Astrocyte of the spinal cord (primary cell): ENCODE measurements at places on chromosomes 3 and 15.

DNA sequence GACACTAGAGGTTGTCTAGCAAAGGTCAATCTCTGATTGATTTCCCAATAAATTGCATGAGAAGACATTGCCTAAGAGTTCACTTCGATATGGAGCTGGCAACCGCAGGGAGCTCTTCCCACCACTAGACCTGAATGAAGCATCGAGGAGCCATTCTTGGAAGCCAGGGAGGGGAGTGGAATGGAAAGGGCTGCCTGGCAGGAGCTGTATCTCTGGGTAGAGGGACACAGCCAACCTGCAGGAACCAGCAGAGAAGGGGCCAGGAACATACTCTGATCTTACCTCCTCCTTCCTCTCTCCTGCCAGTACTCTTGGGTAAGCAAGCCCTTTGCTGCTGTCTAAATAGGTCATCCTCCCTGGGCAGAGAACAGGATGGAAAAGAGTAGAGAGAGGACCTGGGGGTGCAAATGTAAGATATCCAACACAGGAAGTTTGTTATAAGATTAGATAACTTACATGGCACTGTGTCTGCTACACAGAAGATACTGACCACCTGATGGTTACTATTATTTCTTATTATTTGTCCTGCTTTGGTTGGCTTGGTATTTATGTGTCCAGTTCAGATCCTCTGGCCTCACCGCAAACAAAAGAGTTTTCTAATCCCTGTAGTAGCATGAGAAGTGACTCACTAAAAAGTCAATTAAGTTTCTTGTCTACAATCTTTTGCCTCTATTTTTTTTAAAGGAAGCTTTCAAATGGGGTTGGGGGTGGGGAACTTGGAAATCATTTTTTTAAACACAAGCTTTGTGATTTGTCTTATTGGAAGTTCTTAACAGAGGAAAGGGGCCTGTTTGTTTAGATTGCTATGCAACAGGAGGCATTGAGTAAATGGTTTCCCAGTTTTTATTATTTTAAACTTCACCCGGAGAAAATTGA is 156.7 kb upstream of the TSC22D2 start:
- peak; percentile 86 for DNase-seq

- DNase-seq, result no peak
Measured at GRCh38 chr15:63192619-63193206, 3.3 kb downstream of the RAB8B start.

DNA sequence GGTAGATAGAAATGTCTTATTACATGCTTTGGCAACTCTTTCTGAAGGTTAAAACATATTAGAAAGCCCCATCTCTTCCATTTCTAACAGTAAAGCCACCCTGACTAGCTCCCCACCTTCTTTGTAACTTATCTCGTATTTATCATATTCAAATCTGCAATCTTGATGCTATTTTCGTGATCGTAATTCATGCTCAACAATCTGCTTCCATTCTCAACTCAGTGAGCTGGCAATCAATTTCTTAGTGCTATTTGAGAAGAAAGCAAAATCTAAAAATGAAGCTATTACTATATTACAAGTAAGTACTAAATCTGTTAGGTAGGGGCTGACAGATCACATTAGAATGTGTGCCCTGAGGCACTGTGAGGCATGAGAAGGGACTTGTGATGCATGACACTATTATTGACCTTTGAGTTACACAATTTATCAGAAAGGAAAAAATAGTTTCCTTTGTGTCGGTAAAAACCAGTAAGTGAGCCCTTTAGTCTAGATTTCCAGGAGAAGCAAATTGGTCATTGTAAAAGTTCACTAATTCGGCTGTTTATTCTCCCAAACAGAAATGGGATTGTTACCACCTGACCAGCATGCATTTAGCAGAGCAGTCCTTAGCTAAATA is 379.7 kb upstream of the CNTN6 start:
- DNase-seq, result no peak

- no peak for DNase-seq
Measured at GRCh38 chr15:56943403-56943802, 25.0 kb downstream of the TCF12 start.

DNA sequence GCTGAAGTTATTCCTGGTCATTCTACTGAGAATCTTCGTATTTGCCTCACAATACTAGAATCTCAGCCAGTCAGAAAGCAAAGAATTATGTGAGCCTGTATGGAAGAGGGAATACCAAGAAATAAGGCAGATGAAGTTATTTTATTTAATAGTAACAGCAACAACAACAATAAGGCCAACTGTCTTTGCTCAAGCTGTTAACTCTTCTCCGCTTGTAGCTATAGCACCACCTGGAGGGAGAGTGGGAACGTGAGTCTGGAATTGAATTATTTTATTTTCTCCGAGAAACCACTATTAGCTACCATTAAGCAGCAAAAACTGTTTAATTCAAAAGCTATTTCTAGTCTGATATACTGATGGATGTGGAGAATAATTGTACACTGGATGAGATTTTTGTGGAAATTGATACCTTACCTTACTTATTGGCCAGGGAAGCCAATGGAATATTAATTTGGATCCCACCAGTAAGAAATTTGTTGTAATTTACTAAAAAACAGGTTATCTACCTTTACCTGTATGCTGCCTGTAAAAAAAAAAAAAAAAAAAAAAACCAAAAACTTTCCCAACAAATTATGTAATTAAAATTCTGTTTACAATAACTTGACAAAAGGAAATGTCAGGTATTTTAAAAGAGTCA is 50.1 kb downstream of the CALML4 start:
- peak; percentile 72 for DNase-seq

DNA sequence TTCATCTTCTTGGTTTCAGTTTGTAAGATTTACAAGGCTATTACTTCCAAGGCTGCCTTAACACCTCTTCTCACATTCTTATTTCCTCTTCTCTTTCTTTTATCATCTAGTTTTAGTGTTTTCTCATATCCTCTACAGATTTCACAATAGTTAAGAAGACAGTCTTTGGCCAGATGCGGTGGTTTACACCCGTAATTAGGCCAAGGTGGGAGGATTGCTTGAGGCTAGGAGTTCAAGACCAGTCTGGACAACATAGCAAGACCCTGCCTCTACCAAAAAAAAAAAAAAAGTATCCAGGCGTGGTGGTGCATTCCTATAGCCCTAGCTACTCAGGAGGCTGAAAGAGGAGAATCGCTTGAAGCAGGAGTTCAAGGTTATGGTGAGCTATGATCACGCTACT is 3.5 kb upstream of the ALDH1A2 start:
- no peak for DNase-seq

DNA sequence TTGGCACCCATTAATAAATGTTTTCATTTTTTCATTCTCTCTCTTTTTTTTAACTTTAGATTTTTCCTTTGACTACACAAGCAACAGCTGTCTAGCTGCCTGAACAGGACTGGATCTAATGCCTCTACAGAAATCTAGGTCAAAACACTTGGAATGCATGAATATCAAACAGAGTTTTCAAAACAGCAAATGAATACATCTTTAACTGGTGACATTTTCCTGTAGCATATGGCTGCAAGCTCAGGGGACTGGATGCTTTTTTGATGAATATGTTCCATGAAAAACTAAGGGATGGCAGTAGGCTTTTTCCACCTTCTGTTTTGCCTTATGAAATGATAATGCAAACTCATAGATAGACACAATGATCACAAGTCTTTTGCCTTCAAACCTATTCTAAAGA is 661.7 kb downstream of the MCTP2 start:
- DNase-seq, result no peak

DNA sequence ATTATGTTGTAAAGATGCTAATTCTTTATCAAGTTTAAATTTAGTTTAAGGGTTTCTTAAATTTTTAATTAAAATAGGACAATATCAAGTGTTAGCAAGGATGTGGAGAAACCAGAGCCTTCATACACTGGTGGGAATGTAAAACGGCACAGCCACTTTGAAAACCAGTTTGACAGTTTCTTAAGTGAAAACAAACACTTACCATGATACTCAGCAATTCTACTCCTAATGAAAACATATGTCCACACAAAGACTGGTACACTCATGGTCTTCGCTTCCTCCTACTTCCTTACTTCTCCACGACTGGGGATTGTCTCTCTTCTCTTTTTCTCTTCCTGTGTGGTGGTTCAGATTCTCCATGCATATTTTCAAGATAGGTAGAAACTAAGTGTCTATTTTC is 9.2 kb downstream of the SKIC8 start:
- DNase-seq, result no peak

DNA sequence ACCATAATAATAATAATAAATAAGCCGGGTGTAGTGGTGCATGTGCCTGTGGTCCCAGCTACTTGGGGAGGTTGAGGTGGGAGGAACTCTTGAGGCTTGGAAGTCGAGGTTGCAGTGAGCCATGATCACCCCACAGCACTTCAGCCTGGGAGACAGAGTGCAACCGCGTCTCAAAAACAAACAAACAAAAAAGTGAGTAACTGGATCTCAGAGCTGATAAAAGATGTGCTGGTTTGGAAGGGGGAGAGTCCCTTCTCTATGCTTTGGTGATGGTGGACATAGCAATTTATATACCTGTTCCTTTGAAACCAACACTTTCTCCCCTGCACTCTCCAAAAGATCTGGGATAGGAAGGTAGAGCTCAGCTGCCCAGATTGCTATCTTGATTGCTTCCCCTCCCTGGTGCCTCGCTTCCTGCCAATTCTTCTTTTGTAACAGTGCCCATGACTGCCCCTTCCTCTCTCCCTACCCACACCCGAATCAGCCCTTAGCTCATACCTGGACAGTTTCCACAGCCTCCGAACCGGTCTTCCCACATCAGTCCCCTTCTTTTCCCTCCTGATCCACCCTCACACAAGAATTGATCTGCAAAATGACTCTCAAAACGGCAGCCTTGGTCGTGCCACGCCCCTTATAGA is 55.1 kb upstream of the UBE2E1 start:
- no peak for DNase-seq

DNA sequence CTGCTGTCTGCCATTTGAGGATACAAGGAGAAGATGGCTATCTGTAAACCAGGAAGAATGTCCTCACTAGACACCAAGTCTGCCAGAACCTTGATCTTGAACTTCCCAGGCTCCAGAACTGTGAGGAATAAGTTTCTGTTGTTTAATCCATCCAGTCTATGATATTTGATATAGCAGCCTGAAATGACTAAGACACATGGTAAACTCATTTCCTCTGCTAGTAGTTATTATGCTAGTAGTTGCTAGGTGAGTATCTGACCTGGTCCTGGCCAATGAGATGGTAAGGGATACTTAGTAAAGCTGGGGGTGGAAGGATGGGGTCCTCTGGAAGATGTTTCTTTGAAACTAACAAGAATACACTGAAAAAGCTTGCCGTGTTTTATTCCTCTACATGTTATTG is 280.7 kb upstream of the ARHGEF26 start:
- no peak for DNase-seq

DNA sequence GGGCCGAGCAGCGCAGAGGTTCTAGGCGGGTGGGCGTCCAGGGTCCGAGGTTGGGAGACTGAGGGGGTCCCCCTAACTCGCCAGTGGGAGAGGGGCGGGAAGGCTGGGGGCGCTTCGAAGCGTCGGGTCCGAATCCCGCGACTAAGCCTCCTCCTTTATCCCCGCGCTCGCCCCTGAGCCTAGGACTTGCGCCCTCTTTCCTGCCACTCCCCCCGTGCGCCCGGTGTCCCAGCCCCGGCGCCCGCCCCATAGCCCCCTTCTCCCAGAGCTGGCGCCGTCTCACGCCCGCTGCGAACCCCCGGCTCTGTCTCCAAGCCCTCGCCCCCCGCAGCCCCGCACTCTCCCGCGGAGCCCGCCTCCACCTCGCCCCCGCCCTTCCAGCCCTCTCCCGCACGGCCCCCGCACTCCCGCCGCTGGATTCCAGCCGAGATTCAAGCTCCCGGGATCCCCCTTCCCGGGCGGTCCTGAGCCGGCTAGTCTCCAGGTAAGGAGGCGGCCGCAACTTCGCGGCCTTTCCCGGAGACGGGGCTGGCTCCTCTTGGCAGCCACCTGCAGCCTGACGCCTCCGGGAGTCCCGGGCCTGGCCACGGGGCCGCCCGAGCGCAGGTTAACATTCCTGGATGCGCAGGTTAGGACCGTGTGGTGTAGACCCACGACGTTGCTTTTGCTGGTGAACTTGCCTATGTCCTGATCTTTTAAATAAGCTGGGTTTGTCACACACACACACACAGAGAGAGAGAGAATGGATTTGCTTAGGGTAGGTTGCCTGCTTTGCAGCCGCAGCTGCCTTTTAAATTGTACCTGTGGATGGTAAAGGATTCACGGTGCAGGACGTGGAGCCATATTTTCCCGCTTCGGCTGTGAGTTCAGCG is 563 bp downstream of the PXYLP1 start:
- DNase-seq, result no peak

DNA sequence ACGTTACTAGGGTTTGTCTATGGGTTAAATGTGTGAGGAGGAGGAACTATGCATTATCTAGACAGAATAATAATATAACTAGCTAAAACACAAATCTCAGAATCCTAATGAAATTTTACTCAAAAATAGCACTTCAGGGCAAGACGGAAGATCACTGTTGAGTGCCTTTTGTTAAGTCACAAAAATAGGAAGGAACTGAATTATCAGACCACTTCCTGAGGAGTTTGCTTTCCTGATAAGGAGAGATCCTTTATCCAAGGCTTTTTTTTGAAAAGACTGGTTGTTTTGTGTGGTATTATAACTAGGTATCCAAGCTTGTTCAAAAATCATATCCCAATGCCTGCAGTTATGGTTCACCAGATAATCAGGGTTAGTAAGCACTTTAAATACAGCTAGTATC is 34.6 kb downstream of the NR2E3 start:
- DNase-seq, result no peak

DNA sequence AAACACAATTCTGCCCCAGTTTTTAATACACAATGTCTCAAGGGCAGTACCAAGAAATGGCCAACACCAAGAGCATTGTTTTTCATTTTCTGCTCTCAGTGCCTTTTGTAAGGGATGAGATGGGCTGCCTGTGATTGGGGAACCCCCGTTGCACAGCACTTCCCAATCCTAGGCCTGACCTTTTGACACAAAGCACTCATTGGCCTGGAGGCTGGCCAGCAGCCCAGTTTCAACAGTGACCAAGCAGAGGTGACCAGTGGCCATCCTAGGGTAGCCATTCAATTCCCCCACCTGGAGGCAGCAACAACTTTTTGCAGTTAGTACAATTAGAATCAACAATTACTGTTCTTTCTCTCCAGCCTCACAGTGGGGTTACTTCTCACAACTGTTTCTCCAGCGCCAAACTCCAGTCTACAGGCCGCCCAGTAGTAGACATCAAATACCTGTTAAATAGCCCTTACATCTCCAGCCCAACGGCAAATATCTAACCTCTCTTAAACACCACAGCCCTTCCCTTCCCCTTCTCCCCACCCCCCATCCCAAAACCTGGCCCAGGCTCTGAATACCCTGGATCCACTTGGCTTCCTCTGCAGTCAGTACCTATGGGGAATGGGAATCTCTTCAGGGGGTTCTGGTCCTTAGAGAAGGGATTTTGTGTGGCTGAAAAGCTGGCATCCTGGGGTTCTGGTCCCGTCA is 8.9 kb upstream of the LRRC2 start:
- no peak for DNase-seq

- no peak for DNase-seq
Measured at GRCh38 chr3:46399098-46399497, 7.8 kb downstream of the CCR5AS start.

GRCh38 chr3:74267588-74268184 is 346.8 kb downstream of the CNTN3 start:
- DNase-seq, result peak; percentile 56

GRCh38 chr15:94749811-94750617 is 518.7 kb downstream of the MCTP2 start:
- DNase-seq, result peak; percentile 8
